Effector memory CD8-positive, alpha-beta T cell (primary cell): ENCODE measurements at places on chromosomes 6 and 20.
A peak's percentile ranks its signal among the peaks of the same experiment; 100 is the strongest.

- H3K4me3 ChIP-seq = no peak overlapping the region
- no peak overlapping the region for H3K27ac ChIP-seq
- DNase-seq = no peak
- no peaks in the 10 kb centered on the region for H3K27me3 ChIP-seq
These were observed 53.0 kb downstream of the TNFAIP3 start for GRCh38 chr6:137919837-137920730.

DNA sequence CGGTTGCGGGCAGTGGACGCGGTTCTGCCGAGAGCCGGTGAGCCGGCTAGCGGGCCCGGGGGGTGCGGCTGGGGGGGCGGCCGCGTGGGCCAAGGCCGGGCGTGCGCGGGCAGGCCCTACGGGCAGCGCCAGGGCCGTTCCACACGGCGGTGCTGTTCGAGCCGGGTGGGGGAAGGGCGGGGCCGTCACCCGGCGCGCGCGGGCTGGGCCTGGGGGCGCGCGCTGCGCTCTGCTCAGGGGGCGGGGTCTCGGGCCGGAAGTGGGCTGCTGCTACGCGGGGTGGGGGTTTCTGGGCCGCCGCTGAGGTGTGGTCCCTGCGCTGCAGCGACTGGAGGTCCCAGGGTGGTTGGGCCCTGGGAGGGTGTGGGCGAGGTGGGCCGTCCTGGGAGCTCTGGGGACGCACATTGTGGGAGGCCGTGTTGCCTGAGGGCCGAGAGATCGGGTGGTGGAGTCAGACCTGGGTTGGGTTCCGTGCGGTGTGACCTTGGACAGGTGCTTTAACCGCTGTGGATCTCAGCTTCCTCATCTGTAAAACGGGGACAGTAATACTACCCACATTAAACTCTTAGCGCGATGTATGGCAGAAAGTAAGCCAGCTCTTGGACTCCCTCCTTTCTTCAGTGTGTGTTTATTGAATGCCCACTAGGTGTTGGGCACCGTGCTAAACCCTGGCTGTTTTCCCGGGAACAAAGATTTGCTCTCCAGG is 391 bp downstream of the MAPRE1 start:
- H3K27me3 ChIP-seq = no peaks in the 10 kb centered on the region
- H3K36me3 ChIP-seq = peaks cover 31% of the 10 kb centered on the region
- H3K27ac ChIP-seq = peak overlapping the region; percentile 97
- peak; percentile 81 for DNase-seq
- peaks cover 38% of the 10 kb centered on the region for H3K4me1 ChIP-seq

GRCh38 chr6:121837545-121838229 is 402.2 kb downstream of the GJA1 start:
- H3K27ac ChIP-seq = no peak overlapping the region
- H3K4me1 ChIP-seq = no peaks in the 10 kb centered on the region
- no peaks in the 10 kb centered on the region for H3K27me3 ChIP-seq
- no peak for DNase-seq
- H3K4me3 ChIP-seq = no peak overlapping the region

- no peaks in the 10 kb centered on the region for H3K27me3 ChIP-seq
- H3K36me3 ChIP-seq = no peaks in the 10 kb centered on the region
- no peak for DNase-seq
These were observed 41.4 kb upstream of the FAM83C start for GRCh38 chr20:35333606-35334005.

GRCh38 chr6:166430269-166430668 is 47.5 kb upstream of the MPC1 start:
- no peaks in the 10 kb centered on the region for H3K36me3 ChIP-seq
- no peak overlapping the region for H3K27ac ChIP-seq
- no peaks in the 10 kb centered on the region for H3K27me3 ChIP-seq
- peaks cover under 1% of the 10 kb centered on the region for H3K4me1 ChIP-seq

- H3K4me3 ChIP-seq = no peak overlapping the region
- H3K27me3 ChIP-seq = no peaks in the 10 kb centered on the region
- H3K27ac ChIP-seq = no peak overlapping the region
- no peaks in the 10 kb centered on the region for H3K36me3 ChIP-seq
These were observed 538.6 kb upstream of the RNF217 start for GRCh38 chr6:124423621-124424020.
